A549 treated with GW870086 at 1 μM for 4 hours (cell line): ENCODE measurements at places on chromosomes 2 and 18. TPM values are rescaled to one million over a fixed set of nuclear protein-coding genes. Genes with fewer than 3 reads are reported as not detected.

Gene DNER
- total RNA-seq: 7.5 to 11.5 TPM (median 9.1 TPM) in 5 replicates

Gene LIMS4
- 0.46 to 1.3 TPM (median 0.74 TPM) in 5 replicates for total RNA-seq

Gene USP40
- total RNA-seq: 20.6 to 25.3 TPM (median 23.8 TPM) in 5 replicates

Gene KYNU
- total RNA-seq: 256 to 305 TPM (median 269 TPM) in 5 replicates

Gene FN1
- total RNA-seq: 166 to 254 TPM (median 186 TPM) in 5 replicates

Gene NOL4
- total RNA-seq: not detected in 5 replicates

Gene PROM2
- total RNA-seq: 0.03 to 0.32 TPM (median 0.18 TPM) in 4 of 5 replicates, not detected in the other

Gene ANO7
- 1.5 to 2.3 TPM (median 1.7 TPM) in 5 replicates for total RNA-seq

Gene REG3A
- total RNA-seq: not detected in 5 replicates

Gene CHRNG
- total RNA-seq: not detected in 5 replicates

Gene MROH2A
- total RNA-seq: 0.09 to 0.21 TPM (median 0.12 TPM) in 3 of 5 replicates, not detected in the others

Gene AMER3
- not detected in 5 replicates for total RNA-seq

Gene GALNT5
- 2.5 to 2.6 TPM (median 2.6 TPM) in 5 replicates for total RNA-seq

Gene IL1RL1
- 0.53 to 1.4 TPM (median 0.83 TPM) in 5 replicates for total RNA-seq

Gene UGT1A6
- total RNA-seq: 0.31 to 1.8 TPM (median 1.5 TPM) in 5 replicates

Gene RAD51AP2
- total RNA-seq: not detected in 5 replicates

Gene PLA2R1
- 2.0 to 2.7 TPM (median 2.3 TPM) in 5 replicates for total RNA-seq

Gene DRC1
- 0.19 to 0.45 TPM (median 0.30 TPM) in 5 replicates for total RNA-seq

Gene TMEM169
- total RNA-seq: 0.31 to 0.64 TPM (median 0.42 TPM) in 5 replicates

Gene HNRNPA3
- total RNA-seq: 338 to 373 TPM (median 343 TPM) in 5 replicates

Gene MOGAT1
- total RNA-seq: not detected in 5 replicates

Gene ERICH2
- not detected in 5 replicates for total RNA-seq

Gene ALKAL2
- total RNA-seq: not detected in 5 replicates

Gene GATA6
- 1.1 to 1.7 TPM (median 1.4 TPM) in 5 replicates for total RNA-seq

Gene AQP12B
- total RNA-seq: not detected in 5 replicates

Gene ABHD1
- 0.98 to 2.3 TPM (median 1.5 TPM) in 5 replicates for total RNA-seq

Gene NR4A2
- total RNA-seq: 1.9 to 2.6 TPM (median 2.3 TPM) in 5 replicates

Gene WNT10A
- total RNA-seq: 0.07 to 0.23 TPM in 2 of 5 replicates, not detected in the others

Gene CD226
- 0.06 to 0.27 TPM (median 0.19 TPM) in 5 replicates for total RNA-seq

Gene G6PC2
- total RNA-seq: not detected in 5 replicates

Gene XDH
- 1.0 to 1.3 TPM (median 1.1 TPM) in 5 replicates for total RNA-seq

Gene PSD4
- total RNA-seq: 10.8 to 13.2 TPM (median 12.7 TPM) in 5 replicates

Gene ACYP2
- total RNA-seq: 7.3 to 9.3 TPM (median 8.6 TPM) in 5 replicates

Gene FTCDNL1
- total RNA-seq: 2.0 to 3.4 TPM (median 2.7 TPM) in 5 replicates

Gene ROCK1
- total RNA-seq: 15.0 to 22.1 TPM (median 21.5 TPM) in 5 replicates

Gene ASB18
- 0.03 TPM in 1 of 5 replicates, not detected in the others for total RNA-seq

Gene RALB
- 57.9 to 75.3 TPM (median 71.1 TPM) in 5 replicates for total RNA-seq

Gene PROC
- 4.0 to 4.6 TPM (median 4.2 TPM) in 5 replicates for total RNA-seq
